ENCODE measurements at places on chromosomes 12 and 14.

DNA sequence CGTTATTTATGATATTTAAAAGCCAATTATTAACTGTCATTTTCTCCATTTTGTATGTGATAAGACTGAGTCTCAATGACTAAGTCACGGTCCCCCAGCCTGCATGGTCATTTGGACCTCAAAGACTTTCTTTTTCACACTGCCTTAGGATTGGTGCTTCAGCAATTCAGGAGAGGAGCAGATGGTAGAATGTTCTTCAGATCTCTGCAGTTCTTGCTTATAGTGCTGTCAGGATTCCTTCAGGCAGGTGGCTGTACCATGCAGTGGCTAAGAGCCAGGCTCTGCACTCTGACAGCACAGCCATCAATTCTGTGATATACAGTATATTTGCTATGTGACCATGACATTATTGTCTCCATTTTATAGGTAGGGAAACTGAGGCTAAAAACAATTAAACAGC, 18.7 kb downstream of the SSPN start:
- DNase-seq = no peak

- DNase-seq = no peak
Observed at GRCh38 chr14:100614803-100615202, 27.6 kb upstream of the BEGAIN start.

DNA sequence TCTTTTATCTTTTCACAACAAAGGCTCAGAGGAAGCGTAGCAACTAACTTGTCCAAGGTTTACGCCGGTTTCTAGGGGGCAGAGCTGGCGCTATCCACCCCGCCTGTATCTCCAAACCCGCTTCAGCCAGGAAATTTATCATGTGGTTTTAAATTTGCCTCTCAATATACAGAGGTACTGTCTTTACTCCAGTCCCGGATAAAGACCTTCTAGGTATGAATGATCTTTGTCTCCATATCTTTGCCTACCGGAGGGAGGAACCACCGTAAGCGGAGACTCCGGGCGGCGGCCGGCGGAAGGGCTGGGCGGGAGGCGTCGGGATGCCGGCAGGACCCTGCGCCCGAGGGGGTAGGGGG, 693 bp upstream of the RIMKLB start:
- DNase-seq = no peak

DNA sequence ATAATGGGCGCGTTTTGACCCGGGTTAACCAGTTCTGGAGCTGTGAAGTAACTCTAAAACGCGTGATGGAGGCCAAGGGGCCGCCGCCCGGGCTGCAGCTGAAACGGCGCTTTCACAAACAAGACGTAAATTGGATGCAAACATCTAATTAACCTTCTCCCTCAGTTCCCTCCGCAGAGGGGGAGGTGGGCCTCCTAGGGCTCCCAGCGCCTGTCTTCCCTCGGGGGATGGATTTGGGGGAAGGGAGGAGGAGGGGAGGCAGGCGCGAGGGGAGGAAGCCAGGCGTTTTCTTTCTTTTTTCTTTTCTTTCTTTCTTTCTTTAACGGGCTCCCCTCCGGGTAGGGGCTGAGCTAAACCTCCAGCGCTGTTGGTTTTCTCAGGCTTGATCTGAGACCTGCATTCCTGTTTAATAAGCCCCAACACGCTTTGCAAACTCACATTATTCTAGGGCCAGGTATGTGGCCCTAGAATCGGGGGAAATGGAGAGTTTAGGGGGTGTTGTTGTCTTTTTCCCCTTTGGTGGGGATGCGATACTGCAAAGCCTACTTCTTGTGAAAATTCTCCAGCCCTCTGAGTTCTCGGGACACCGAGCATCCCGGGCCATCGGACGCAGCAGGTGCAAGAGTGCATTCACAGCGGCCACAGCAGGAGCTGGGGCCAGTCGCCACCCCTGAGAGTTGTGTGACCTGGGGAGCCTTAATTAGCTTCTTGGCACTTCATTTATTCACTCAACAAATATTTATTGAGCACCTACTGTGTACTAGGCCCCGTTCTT, 43.6 kb upstream of the LHX5 start:
- DNase-seq = no peak

DNA sequence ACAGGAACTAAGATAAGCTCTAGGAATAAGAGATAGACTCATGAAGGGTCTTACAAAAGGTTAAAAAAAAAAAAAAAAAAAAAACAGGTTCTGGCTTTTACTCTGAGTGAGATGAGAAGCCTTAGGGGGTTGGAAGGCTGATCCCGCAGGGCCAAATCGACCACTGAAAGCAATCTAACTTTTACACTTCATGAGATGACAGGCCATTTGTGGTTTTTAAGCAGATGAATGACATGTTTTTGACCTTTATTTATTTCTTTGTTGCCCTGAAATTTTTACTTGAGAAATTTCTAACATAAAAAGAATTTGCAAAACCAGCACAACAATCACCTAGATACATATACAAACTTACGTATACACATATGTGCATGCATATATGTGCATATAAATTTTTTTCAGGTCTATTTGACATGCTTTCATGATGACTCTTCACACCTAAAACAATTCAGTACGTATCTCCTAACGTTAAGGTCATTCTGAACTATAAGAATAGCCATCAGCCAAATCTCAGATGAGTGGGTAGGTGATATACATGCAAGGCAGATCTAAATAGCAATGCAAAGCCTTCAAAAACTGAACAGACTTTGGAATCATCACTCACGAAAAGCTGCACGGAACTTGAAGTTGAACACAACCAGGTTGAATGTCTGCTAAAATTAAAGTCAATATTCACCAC, 87.0 kb downstream of the R3HDM2 start:
- DNase-seq = no peak

DNA sequence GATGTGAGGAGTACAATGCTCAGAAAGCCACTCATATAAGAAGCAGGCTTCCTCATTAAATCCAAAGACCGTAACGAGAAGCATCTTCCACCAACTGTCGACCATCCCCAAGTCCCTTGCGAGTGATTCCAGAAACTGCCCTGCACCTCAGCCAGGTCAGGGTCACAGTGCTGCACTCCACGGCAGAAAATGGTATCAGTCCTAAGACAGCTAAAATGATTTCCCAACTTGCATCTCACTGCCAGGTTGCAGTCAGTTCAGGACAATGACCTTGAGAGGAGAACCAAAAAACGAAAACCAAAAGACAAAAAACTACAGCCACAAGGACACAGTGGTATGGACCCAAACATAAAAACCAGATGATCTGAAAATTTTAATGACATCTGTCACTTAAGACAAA, 20.6 kb downstream of the SBNO1 start:
- no peak for DNase-seq

- DNase-seq = no peak
Observed at GRCh38 chr12:52952076-52952801, 3.3 kb downstream of the KRT18 start.

DNA sequence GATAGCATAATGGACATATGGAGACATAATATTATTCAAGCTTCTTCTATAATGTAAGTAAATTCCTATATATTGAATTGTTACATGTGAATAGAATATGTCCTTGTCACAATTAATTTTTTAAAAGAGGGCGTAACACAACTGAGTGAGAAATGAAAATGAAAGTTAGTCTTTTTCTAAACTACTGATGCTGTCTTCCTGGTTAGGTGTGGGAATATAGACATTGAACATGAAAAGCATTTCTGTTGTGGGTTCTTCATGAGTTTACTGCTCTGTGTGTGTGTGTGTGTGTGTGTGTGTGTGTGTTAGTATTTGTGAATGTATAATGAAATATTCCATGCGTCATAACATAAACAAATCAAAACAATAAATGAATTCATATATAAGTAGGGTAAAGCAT, 40.5 kb upstream of the RTL1 start:
- DNase-seq = no peak

DNA sequence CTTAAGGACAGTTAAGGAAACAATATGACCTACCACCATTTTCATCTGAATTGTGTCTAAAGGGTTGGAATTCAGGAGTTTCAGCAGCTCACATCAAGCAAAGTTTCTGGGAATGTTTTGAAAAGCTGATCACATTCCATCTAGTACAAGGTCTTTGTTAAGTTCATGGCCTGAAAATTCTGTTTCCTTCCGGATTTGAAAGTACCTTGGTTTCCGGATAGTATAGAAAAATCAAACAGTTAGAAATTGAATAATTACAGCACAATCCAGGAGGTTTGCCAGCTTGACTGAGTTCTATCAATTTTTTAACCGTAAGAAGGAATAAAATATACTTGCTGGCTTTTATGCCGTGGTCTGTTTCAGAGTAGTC, 136.5 kb downstream of the HMGA2 start:
- no peak for DNase-seq

DNA sequence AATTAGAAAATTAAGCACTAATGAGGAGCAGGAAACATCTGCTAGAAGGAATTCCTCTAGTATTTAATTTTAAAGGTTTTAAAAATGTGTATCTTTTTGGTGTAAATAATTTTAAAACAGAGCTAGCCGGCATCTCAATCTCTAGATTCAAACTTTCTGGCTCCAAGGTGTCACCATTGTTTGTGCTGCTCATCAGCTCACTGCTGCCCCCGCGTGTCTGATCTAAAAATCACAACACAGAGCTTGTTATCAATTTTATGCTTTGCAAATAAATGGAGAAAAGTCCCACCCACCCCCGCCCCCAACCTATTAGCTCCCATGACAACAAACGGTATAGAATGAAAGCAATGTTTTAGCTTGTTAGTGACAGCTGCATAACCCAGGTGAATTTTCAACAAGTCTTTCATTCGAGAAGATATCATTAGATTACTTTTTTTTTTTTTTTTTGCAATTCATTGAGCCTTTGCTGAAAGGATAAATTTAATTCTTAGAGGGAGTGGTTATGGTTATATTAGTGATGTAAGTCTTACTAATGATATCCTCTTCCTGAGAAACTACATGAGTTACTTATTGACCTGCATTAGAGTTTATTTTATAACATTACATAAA, 11.3 kb upstream of the ABHD12B start:
- DNase-seq = peak; percentile 81

GRCh38 chr14:78245238-78245637, 75.1 kb downstream of the NRXN3 start:
- no peak for DNase-seq

DNA sequence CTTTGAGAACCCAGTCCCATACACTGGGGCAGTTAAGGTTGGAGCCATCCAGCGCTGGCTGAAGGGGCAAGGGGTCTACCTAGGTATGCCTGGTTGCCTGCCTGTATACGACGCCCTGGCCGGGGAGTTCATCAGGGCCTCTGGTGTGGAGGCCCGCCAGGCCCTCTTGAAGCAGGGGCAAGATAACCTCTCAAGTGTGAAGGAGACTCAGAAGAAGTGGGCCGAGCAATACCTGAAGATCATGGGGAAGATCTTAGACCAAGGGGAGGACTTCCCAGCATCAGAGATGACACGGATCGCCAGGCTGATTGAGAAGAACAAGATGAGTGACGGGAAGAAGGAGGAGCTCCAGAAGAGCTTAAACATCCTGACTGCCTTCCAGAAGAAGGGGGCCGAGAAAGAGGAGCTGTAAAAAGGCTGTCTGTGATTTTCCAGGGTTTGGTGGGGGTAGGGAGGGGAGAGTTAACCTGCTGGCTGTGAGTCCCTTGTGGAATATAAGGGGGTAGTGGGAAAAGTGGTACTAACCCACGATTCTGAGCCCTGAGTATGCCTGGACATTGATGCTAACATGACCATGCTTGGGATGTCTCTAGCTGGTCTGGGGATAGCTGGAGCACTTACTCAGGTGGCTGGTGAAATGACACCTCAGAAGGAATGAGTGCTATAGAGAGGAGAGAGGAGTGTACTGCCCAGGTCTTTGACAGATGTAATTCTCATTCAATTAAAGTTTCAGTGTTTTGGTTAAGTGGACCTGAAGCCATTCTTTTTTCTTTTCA, 9.2 kb downstream of the ERP29 start:
- no peak for DNase-seq

- no peak for DNase-seq
Observed at GRCh38 chr12:93163260-93164036, 214.3 kb upstream of the NUDT4 start.

- no peak for DNase-seq
Observed at GRCh38 chr14:92004062-92004461, 35.8 kb downstream of the TRIP11 start.

DNA sequence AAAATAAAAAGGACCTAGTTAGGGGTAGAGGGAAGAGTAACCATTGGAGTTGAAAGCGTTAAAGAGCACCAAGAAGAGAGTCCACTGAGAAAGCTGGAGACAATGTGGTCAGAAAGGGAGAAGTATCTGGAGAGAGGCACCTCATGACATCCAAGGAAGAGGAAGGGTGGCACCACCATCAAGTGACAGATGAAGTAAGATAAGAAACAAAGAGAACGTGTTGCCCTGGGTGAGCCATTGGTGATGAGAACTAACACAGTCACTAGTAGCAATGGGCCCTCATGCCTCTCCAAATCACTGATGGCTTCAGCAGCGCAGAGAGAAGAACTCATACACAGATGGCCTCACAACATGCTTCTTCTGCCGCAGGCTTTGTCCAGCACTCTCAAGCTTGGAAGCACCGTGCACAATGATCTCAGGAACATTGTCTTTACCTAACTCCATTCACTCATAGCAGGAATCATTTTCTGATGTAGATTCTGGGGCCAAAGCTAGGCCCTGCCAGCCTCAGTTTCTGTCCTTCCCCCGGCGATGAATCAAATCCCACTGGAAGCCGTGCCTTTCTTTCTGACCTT, 252.9 kb downstream of the DPF3 start:
- DNase-seq = no peak

DNA sequence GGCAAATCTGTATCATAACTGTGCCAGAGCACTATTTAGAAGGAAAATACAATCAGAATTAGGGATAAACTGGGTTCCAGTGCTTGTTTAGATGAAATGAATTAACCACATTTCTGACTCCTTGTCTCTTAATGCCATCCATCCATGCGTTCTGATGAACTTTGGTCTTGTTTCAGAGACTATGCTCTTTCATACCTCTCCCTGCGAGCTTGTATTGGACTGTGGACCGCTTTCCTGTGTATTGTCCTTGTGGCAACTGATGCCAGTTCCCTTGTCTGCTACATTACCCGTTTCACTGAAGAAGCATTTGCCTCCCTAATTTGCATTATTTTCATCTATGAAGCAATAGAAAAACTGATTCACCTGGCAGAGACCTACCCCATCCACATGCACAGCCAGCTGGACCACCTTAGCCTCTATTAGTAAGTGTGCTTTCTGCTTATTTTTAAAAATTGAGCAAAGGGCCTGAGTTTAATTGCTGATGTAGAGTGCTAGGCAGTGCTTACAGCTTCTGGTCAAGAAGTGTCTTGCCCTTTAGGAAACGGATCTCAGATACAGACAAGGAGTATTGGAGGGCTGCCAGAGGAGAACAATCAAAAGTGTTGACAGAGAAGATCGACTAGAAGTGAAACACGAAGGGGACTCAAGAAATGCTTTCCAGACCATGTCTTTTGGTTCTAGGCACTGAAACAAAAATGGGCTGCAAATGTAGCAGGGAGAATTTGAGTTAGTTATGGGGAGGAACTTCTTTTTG, 46.7 kb downstream of the SLC4A8 start:
- DNase-seq = no peak

DNA sequence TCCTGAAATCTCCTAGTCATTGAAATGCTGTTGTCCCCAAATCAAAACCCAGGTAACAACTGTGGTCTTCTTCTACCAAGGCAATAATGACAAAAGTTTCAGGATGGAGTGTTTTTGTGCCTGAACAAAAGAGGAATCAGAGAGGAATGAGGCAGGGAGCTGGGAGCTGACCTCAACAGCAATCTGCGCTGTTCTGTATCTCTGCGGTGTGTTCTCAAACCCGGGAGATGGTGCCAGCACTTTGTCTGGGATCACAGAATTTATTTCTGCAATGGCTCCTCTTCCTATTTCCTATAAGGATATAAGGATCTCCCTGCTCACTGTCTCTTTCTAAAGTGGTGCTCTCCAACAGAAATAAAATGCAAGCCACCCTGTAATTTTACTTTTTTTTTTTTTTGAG, 449 bp upstream of the GLT8D2 start:
- no peak for DNase-seq
